Germinal center (tissue), 1 donor: ENCODE measurements at places on chromosomes 12 and 14.

DNA sequence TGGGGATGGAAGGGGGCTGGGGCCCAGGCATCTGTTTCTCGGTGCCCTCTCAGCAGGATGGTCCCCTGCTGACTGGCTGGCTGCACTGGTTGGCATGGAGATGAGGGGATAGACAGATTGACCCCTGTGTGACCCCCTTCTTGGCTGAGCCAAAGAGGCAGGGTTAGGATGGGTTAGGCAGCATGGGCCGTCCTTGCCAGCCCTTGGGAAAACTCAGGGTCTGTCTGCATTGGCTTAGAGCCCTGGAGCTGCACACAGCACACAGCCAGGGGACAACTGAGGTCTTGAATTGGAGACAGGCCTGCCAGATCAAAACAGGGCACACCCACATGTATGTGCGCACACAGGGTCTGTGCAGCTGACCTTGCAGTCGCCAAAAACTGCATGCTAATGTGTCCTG, 11.2 kb upstream of the LRP1-AS start:
- DNase-seq: no peak

DNA sequence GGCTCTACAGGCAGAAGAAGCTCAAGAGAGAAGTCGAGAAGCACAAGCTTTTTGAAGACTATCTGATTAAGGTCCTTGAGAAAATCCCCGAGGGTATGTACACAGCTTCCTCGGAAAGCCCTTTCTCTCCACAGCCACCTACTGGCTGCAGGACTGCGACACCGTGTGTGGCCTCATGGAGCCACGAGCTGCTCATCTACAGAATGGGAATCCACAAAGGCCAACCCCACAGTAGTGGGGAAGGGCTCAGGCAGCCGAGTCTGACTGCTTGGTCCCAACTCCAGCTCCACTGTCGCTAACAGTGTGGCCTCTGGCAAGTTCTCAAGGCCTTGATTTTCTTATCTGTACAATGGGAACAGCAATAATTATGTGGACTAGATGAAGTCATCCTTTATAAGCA, 2.5 kb downstream of the CCDC197 start:
- no peak for DNase-seq

DNA sequence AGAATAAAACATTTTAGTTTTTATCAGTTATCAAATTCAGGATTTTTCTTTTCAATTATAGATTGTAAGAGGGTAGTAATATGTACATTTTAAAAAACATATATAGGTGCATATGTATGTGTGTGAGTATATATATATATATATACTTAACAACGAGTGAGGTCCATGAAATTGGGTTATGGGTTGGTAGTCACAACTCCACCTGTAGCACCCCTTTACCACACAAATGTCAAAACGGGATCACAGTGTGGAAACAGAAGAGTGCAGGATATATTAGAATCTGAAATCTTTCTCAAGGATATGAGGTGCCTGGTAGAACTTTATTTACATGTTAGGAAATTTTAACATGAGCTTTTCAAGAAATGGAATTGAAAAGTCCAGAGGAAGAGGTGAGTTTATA, 31.3 kb downstream of the MIA2 start:
- DNase-seq: no peak

DNA sequence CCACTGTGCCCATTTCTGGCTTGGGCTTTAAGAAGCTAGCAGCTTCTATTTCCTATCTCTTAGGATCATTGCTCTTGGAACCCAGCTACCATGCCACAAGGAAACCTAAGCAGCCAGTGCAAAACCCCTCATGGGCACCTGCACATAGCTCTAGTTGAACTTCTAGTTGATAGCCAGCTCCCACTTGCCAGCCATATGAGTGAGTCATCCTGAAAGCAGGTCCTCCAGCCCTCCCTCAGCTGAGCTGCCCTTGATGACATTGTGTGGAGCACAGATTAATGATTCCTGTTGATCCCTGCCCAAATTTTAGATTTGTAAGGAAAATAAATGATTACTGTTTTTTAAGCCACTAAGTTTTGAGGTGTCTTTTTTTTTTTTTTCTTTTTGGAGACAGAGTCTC, 234.2 kb upstream of the FBXO33 start:
- DNase-seq: no peak

- no peak for DNase-seq
Measured at GRCh38 chr12:45458238-45458637, 242.3 kb downstream of the ANO6 start.

DNA sequence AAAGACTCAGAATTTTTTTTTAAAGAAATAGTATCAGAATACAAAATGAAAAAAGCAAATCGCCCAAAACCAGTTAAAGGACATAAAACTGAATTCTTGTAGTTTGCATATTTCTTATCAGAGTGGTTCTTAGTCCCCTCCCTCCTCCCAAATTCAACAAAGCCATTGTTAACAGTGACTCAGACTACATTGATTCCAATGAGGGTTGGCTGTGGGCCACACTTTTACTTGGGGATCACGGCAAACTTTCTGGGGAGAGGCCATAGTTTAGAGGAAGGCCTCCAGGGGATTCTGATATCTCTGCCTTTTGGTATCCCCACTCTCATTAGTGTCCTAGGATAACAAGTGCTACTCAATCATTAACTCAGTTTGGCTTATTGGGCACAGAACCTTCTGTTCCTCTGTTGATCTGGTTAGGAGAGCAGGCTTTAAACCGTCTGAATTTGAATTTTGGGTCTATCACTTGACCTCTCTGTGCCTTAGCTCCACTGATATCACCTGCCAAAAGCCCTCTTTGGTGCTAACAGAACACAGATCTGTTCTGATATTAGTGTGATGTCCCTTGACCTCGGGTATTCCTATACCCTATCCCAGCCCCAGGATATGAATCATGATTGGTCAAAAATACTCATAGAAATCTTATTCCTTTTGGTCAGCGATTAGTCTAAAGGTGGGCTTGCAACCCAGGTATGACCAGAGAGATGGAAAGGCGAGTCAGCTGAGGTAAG, 45.2 kb upstream of the APPL2 start:
- DNase-seq: no peak

DNA sequence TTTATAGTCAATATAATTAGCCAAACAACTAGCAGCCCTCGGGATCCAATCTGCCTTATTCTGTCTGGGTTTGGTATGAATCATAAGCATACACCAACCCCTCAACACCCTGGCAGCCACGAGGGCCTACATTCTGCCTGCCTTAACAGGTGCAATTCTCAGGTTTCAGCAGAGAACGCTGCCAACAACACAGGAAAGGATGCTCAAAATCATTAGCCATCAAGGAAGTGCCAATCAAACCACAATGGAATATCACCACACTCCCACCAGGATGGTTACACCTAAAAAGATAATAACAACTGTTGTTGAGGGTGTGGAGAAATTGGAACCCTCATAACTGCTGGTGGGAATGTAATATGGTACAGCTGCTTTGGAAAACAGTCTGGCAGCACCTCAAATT, 122.8 kb downstream of the TTC7B start:
- DNase-seq: no peak

DNA sequence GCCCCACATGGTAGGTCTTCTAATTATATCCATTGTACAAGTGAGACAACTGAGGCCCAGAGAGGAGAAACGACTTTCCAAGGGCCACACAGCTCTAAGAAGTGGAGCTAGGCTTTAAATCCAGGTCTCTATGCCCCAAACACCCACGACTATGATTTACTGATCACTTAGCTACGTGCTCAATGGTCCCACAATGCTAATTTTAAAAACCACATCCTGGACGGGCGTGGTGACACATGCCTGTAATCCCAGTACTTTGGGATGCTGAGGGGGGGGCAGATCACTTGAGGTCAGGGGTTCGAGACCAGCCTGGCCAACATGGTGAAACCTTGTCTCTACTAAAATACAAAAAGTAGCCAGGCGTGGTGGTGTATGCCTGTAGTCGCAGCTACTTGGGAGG, 8.4 kb upstream of the MLEC start:
- DNase-seq: no peak

DNA sequence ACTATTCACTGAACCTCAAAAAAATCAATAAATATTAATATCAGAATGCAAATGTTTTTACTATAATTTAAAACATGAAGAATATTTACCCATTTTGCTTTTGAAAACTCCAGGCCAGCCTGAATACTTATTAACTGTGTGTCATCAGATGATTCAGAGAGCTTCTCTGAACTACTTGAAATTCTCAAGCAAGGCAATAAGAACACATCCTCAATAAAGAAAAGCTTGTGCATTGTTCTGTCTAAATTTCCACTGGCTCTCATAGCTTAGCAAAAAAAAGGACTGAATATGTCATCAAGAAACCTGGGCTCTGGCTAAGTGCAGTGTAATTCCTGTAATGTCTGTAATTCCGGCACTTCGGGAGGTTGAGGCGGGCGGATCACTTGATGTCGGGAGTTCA, 194.1 kb downstream of the BTG1 start:
- no peak for DNase-seq

- DNase-seq: no peak
Measured at GRCh38 chr14:69501423-69501838, 16.9 kb downstream of the PLEKHD1 start.

GRCh38 chr12:68264857-68265256, 11.5 kb upstream of the IL22 start:
- no peak for DNase-seq

GRCh38 chr14:67515386-67516079, 17.6 kb upstream of the PLEKHH1 start:
- DNase-seq: peak; percentile 62

GRCh38 chr12:111404362-111405148, 1.2 kb upstream of the SH2B3 start:
- DNase-seq: peak; percentile 46

- DNase-seq: no peak
Measured at GRCh38 chr12:116278667-116279066, 1.2 kb upstream of the MED13L start.

DNA sequence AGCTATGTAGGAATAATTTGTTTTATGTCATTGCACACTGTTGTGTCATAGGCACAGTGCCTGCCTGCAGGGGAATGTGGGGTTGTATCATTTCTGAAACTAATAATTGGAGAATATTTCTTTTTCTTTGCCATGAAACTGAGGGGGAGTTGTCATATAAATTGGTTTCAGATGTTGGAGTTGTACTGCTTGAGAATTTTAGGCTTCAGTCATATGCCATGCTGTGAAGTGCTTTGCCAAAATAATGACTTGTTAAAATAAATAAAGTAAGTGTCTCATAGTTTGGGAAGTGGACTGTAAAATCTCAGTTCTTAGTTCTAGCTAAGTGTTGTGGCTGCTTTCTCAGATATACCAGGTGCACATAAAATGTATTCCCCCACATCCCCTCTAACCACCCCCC, 116.8 kb downstream of the DAAM1 start:
- DNase-seq: no peak

DNA sequence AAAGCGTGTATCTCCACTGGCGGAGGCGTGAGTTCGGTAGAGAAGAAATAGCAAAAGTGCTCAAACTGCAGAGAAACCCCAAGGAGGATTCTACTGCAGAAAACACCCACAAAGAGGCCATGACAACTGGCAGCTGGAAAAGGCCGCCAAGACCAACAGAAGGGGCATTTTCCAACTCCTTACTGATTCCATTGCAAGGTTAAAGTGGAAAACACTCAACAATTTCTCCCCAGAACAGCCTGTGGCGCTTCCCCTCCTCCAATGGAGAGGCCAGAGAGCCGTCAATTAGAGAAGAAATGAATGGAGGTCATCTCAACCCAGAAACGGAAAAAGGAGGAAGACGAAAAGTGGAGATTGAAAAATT, 618 bp upstream of the ANKRD52 start:
- no peak for DNase-seq

GRCh38 chr12:39592295-39592694, 27.3 kb downstream of the ABCD2 start:
- no peak for DNase-seq

DNA sequence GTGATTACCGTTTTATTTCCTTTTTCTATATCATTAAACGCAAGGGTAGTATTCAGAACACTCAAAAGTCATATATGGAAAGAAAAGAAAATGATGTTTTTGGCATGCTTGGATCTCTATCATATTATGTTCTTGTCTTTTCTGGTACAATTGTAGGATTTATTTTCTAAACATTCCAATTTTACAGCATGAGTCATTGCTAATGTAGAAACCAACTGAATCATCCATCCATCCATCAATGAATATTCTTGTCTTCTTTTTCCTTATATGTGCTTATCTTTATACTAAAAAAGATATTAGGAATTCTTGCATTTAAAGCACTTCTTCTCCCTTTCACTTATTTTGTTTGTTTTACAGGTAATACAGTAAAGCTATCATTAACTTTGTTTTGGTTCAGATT, 20.4 kb upstream of the AMIGO2 start:
- DNase-seq: no peak

- DNase-seq: no peak
Measured at GRCh38 chr12:56414401-56414800, 34.8 kb downstream of the TIMELESS start.

DNA sequence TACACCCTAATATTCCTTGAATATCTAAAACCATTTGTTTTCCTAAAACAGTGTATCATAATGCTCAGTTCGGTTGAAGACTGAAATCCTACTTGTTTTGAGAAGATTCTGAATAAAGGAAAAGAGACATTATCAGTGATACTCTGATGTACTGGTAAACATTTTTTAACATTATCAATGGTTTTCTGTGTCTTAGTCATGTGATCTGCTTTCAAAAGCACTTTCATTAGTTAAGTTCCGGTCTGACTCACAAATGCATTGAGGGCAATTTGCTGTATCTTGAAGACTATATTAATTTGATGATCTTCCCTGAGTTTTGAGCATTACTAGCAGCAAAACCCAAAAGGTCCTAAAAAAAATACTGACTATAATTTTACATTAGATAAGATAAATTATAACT, 145.6 kb downstream of the PRKD1 start:
- no peak for DNase-seq

GRCh38 chr14:32998433-32998832, 59.8 kb downstream of the NPAS3 start:
- DNase-seq: no peak

- peak; percentile 3 for DNase-seq
Measured at GRCh38 chr12:85872497-85873091, 1.5 kb upstream of the NTS start.

- no peak for DNase-seq
Measured at GRCh38 chr12:39638840-39639239, 19.2 kb upstream of the ABCD2 start.

DNA sequence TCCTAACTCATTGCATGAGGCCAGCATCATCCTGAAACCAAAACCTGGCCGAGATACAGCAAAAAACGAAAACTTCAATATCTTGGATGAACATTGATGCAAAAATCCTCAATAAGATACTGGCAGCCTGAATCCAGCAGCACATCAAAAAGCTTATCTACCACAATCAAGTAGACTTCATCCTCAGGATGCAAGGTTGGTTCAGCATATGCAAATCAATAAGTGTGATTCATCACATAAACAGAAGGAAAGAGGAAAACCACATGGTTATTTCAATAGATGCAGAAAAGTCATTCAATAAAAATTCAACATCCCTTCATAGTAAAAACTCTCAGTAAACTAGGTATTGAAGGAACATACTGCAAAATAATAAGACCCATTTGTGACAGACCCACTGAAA, 56.5 kb upstream of the PPFIA2 start:
- no peak for DNase-seq

DNA sequence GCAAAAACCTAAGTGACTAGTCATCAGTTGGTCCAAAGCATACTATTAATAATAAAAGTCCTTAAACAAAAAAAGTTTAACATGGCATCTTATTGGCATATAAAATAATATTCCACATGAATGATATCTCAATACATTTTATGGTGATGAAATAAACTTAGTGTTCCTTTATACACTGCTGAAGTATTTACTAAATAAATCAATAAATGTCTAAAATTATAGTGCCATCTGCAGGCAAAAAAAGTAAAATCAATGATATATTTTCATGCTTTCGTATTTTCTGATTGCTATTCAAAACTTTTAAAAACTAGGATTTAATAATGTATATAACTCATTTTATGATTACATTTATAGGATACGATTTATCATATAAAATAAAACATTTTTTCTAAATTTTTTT, 30.5 kb downstream of the PUS7L start:
- DNase-seq: no peak
